ENCODE measurements at places on chromosomes 2 and 18.
A peak's percentile ranks its signal among the peaks of the same experiment; 100 is the strongest.

GRCh38 chr2:11123001-11123809 lies 32.1 kb upstream of the SLC66A3 start:
- DNase-seq, result no peak

DNA sequence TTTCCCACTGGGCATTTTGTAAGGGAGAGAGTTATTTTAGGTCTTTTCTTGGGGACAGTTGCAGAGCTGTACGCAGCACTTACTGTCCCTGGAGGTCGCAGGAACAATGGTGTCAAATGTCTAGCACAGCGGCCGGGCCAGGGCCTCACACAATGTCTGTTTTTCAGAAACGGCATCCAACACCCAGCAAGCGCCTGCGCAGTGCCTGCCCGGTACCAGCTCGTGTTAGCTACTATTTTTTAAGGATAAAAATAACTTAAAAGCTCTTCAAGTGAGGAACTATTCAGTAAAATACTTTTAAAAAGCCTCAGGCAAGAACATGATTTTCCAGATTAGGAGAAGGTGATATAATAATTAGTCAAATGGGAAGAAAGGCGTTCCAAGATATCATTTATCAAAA lies 90.0 kb downstream of the MBP start:
- no peak for DNase-seq

- no peak for DNase-seq
These were observed 340.6 kb downstream of the PAX3 start for GRCh38 chr2:221958224-221958623.

- no peak for DNase-seq
These were observed 146.4 kb upstream of the MAP2 start for GRCh38 chr2:209277444-209277843.

GRCh38 chr18:8391068-8391467 lies 218.2 kb upstream of the RAB12 start:
- DNase-seq, result no peak

DNA sequence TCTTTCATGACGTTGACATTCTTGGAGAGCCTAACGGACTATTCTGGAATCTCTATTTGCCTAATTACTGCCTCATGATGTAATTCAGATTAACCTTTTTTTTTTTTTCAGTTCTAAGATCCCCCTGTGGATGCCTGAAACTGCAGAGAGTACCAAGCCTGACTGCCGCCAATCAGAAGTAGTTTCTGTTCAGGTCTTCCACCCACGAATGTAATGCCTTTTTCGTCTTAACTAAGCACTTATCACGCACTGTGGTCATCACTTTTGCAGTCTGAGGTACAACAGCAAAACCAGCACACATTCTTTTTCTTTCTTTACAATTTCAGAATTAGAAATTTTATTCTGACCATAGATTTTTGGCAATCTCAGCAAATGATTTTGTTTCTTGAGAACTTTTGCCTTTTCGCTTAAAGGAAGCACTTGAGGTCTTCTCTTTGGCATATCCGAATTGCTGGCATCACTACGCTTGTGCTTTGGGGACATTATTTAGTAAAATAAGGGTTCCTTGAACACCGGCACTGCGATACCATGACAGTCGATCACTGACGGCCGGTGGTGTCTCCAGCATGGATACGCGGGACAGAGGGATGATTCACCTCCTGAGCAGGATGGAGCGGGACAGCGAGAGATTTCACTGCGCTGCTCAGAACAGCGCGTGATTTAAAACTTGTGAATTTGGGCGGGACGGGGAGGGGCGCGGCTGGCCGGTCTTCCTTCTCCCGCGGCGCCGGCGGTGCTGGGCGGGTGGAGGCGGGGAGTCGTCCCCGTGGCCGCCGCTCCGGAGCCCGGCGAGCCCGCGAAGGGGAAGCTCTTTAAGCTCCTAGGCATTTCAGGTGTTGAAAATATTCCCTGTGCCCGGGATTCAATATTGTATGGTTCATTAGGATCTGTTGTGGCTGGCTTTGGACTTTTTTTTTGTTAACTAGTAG lies 32.0 kb upstream of the GPR55 start:
- peak; percentile 60 for DNase-seq

DNA sequence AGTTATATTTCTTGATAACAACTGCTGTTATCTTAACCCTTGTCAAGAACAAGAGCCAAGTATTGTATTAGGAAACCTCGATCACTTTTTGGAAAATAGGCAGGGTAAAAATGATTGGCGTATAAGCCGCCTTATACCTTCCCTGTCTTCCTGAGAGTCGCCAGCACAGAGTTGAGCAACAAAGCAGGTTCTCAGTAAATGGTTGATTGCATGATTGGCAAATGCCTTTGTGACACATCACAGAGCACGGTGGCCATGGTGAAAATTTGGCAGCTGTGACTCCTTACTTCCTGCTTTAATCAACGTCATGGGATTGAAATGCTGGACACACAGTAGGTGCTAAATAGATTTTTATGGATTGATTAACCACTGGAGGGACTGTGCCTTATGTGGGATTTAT lies 3.9 kb upstream of the KLHL29 start:
- DNase-seq, result no peak

DNA sequence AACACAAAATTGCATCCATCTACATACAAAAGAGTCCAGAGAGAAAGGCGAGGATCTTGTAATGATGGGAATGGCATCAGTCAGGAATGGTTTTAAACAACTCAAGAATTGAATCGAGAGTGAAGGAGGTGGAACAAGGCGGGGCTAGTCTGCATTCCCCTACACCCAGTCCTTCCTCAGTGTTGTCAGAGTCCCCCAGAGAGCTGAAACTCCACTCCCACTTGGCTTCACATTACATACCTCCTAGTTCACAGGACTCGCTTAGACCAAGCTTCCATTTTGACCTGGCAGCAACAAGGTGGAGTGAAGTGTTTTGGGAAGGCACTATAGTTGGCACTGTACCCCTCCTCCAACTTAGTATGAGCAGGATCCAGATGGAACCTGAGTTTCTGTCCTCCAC lies 1273.5 kb upstream of the CRIM1 start:
- no peak for DNase-seq

DNA sequence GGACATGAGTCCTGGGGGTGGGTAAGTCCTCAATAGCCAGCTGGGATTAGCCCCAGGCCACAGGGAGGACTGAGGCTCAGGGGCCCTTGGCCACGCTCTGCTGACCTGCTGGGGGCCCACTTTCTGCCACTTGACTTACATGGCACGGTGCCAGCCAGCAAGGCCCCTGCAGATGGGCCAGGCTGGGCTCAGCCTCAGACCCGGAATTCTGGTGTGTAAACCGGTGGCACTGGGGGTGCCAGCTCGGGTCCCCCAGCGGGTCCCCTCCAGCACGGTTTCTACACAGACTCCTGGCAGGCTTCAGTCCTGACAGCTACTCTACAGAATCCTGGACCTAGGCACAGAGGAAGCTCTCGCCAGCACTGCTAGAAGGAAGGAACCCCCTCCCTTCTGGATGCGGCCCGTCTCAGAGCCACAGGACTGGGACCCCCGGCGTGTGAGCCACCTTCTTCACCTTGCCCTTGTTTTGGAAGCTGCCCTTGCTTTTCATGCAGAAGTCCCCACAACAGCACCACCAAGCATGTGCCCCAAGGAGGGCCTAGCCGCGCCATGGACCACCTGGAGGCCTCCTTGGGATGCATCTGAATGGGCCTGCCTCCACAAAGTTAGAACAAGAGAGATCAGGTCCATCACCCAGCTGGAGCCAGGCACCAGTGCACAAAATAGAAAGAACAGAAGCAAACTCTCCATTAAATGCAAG lies 8.0 kb downstream of the HDAC4 start:
- DNase-seq, result no peak

GRCh38 chr2:235898766-235899165 lies 269.4 kb downstream of the GBX2 start:
- no peak for DNase-seq

- DNase-seq, result no peak
These were observed 15.3 kb upstream of the PTPN4 start for GRCh38 chr2:119744335-119744939.

DNA sequence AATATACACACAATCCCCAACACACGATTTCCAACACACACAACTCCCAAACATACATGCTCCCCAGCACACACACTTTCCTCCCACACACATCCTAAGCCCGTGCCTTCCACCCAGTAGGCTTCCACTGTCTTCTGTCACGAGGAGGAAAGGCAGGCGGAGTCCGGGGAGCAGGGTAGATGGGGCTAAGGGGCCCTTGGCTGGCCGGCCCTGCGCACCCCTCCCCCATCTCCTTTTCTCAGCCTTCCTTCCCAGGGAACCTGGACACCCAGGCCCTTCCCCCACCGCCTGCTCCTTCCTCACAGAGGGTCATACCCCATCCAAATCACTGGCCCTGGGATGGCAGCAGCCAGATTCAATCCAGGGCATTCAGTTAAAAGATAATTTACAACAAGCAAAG lies 3.4 kb upstream of the PDCD1 start:
- no peak for DNase-seq

- DNase-seq, result no peak
These were observed 478.4 kb upstream of the NRXN1 start for GRCh38 chr2:51510303-51510702.

GRCh38 chr2:146312899-146313298 lies 1531.9 kb upstream of the ACVR2A start:
- no peak for DNase-seq

GRCh38 chr2:120632796-120633646 lies 102.6 kb upstream of the GLI2 start:
- no peak for DNase-seq

- DNase-seq, result no peak
These were observed 34.1 kb upstream of the KLHL29 start for GRCh38 chr2:23350792-23351355.

- no peak for DNase-seq
These were observed 22.2 kb upstream of the ETAA1 start for GRCh38 chr2:67374949-67375348.

DNA sequence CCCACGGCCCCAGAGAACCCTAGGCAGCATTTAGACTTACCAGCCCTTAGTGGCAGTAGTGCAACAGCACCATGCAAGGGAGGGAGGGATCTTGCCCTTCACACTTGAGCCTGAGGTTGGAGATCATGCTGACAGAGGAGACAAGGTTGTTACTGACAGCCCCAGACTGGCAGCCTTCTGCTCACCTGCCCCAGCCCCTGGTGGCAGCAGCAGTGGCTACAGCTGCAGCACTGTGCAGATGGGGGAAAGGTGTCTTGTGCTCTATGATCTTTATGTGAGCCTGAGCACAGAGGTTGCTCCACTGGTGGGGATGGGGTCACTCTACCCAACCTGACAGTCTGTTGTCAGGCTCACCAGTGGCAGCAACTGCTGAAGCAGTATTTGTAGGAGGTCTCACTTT lies 501.2 kb upstream of the LRRTM4 start:
- no peak for DNase-seq

DNA sequence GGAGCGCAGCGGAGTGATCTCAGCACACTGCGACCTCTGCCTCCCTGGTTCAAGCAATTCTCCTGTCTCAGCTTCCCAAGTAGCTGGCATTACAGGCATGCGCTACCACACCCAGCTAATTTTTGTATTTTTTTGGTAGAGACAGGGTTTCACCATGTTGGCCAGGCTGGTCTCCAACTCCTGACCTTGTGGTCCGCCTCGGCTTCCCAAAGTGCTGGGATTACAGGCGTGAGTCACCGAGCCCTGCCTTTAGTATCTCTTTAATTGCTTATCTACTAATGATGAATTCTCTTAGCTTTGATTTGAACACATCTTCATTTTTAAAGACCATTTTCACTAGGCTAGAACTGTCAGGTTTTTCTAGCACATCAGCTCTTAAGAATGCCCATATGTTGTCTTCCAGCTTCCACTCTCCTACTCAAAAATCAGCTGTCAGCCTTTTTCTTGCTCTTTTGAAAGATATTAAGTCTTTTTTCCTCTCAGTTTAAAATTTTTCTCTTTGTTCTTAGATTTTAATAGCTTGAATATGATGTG lies 16.1 kb upstream of the MFSD2B start:
- DNase-seq, result no peak

DNA sequence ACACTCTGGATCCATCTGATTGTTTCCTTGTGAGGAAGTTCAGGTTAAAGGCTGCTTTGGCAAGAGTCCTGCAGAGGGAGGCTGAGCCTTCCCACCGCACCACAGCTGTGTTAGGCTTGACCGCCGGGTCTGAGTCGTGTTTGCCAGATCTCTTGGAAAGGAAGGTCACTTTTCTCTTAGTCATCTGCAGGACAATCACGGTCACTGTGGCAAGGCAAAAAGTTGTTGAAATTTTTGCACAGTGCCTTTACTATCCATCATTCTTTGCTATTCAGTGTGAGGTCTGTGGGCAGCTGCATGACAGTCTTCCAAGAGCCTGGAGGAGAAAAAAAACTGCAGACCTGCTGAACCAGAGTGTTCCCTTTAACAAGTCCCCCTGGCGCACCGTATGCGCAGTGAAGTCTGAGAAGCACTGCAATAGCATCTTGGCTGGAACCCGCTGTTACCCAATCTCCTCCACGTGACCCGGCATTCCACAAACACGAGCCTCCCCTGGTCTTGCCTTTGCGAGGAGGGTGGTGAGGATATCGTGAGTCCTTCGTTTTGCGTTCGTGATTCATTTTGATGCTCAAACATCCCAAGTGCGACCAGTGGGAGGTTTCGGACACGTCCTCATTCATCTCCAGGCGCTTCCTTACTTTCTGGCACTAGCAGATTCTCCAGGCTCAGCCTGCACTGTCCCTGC lies 23.0 kb downstream of the BIN1 start:
- DNase-seq, result no peak

- no peak for DNase-seq
These were observed 254.0 kb upstream of the RBMS1 start for GRCh38 chr2:160747501-160748170.

GRCh38 chr18:47263430-47264307 lies 12.2 kb upstream of the SKOR2 start:
- DNase-seq, result no peak

GRCh38 chr2:120419955-120420354 lies 74.0 kb downstream of the INHBB start:
- no peak for DNase-seq

DNA sequence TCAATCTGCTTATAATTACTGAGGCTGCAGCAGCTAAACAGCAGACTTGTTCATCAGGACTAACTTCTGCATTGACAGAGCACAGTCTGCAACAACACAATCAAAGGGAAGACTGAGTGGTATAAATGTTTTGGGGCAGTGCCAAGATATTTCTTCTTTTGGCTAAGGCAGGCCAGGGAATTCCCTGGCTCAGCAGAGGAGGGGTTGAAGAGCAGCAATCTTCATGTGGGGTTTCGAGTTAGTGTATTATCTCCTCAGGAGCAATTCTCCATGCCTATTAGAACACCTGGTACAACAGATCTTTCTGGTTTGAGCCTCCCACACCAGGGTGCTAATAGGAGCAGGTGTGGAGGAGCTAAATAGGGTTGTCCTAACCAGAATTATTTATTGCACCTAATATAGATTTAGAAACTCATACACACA lies 103.0 kb upstream of the STK17B start:
- DNase-seq, result peak; percentile 18

- no peak for DNase-seq
These were observed 4.6 kb upstream of the TEX51 start for GRCh38 chr2:126894082-126894481.
